ENCODE measurements at places on chromosomes 11 and 22.

DNA sequence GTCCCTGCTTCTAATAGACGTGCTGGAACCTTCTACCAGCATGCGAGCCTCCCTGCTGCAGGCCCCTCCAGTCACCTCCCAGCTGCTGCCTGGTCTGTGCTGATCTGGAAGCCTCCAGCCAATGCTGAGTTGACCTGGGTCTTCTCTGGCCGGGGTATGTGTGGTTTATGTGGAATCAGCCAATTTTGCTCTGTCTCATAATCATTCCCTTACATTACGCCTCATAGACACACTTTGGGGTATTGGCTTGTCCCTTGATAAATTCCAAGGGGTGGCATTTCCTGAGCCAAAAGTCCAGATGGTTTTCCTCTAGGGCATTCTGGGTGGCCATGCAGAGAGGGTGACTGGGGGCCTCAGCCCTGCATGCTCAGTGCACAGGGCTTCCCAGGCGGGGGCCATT, 8.3 kb upstream of the KMT5B start:
- no peak for DNase-seq

DNA sequence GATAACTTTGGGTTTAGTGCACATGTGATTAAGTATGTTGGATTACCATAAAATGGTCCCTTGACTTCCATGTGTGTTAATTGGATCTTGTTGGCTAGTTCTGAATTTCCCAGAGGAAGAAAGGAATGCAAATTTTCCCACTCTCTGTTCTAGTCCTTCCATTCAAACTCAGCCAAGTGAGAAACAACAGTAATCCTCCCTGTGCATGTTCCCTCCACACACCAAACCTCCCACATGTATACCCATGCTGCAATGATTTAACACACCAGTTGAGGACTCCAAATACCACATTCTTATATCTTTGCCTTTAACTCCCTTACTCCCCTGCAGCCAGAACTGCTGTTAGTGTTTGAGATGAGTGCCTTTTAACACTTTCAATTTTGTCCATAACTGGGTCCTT, 1158.9 kb downstream of the DLG2 start:
- DNase-seq: no peak

DNA sequence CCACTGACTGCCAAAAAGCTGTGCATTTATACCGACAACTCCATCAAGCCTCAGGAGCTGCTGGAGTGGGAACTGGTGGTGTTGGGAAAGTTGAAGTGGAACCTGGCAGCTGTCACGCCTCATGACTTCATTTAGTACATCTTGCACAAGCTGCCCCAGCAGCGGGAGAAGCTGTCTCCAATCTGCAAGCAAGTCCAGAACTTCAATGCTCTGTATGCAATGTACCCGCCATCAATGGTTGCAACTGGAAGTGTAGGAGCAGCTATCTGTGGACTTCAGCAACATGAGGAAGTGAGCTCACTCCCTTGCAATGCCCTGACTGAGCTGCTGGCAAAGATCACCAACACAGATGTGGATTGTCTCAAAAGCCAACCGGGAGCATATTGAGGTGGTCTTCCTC, at the start of gene SLC22A25:
Gene SLC22A25 (minus strand): TSS at position 67 of the 400 bp plus-strand sequence. CDS start 13,947 bp downstream, outside the sequence.
- DNase-seq: no peak

DNA sequence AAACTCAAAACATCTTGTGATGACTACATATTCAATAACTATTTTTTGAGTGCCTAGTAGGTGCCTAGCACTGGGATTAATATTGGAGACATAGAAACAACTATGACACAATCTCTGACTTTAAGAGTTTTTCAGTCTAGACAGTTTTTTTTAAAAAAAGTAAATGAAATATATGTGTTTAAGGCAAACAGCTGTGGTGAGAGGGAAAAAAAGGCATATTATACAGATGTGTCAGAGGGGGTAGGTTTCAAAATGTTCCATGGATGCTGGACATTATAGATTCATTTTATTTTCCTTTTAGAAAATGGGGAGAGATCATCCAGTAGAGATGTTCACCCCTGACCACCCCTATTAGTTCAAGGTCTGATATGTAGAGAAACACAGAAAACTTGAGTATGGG, 90.8 kb downstream of the LUZP2 start:
- no peak for DNase-seq

- DNase-seq: no peak
Observed at GRCh38 chr22:27993774-27994350, 74.8 kb upstream of the PITPNB start.

GRCh38 chr22:23520863-23521440, 59.1 kb downstream of the IGLL1 start:
- DNase-seq: no peak

DNA sequence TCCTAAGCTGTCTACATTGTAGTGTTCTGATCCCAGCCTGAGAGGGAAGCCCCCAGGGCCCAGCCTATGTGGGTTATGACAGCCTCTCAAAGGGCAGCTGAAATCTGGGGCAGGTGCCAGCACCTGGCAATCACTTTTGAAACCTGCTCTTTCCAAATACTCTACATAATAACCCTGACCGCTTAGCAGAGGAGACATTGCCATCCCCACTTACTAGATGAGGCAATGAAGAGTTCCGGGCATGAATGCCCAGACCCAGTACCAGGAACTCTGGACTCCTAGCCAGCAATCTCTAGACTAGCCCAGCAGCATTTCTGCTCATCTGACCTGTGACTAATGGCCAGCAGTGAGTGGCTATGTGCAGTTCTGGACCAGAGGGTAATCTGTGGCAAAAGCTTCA, 412.4 kb upstream of the CADM1 start:
- no peak for DNase-seq
